ENCODE measurements at places on chromosomes 5 and 9.
A peak's percentile ranks its signal among the peaks of the same experiment; 100 is the strongest.

- DNase-seq = no peak
These were observed 103.7 kb downstream of the RFK start for GRCh38 chr9:76290555-76290954.

DNA sequence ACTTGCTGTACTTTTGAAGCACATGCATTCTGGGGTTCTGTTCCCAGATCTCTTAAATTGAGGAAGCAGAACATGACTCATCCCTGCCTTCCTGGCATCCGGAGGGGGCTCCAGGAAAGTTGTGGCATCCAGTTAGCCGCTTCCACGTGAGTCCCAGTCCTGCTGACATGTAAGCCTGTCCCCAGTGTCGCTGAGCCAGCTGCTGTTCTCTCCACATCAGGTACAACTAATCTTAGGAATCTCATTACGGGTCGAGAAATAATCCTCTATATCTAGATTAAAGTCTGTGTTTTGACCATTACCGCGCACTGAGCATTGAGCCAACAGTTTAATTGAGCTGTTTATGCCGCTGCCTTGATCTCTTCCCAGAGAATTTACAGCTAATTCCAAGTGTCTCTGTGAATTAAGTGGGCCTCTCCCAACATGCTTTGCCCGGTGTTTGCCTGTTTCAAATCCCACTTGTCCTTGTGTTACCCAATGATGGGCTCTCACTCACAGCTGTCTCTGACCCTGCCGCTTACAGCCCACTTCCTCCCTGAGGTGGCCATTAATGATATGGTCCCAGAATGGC is 10.5 kb upstream of the SHB start:
- DNase-seq = peak; percentile 24

GRCh38 chr5:169762338-169763095 is 125.4 kb downstream of the DOCK2 start:
- no peak for DNase-seq

GRCh38 chr5:59661954-59662615 is 231.4 kb downstream of the PDE4D start:
- DNase-seq = no peak

DNA sequence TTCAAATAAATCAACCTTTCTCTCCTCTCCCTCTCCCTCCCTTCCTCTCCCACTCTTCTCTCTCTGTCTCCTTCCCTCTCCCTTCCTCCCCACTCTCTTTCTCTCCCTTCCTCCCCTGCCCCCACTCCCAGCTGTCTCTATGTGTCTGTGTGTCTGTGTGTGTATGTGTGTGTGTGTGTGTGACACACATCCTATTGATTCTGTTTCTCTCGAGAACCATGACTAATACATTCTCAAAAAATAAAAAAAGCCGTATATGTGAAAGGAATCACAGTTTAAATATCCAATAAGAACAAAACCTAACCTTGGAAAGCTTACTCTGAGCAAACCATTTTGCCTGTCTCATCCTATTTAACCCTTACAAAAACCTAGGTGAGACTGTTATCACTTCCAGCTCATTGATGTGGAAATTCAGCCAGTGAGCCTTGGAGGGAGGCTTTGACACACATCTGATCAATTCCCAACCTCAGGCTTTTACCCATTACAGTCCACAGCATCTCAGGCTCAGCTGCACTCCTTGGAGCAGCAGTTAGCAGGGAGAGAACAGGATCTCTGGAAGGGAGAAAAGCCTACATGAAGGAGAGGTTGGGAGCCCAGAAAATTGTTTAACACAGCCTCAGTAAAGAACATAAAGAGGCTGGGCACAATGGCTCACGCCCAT is 8.3 kb downstream of the HSD17B3 start:
- DNase-seq = no peak

GRCh38 chr9:86099701-86100364 is 475 bp upstream of the GOLM1 start:
- DNase-seq = peak; percentile 64

- no peak for DNase-seq
These were observed 103.1 kb upstream of the SLC44A1 start for GRCh38 chr9:105141146-105141975.

GRCh38 chr5:85931220-85931619 is 686.5 kb upstream of the COX7C start:
- DNase-seq = no peak

GRCh38 chr5:167565189-167565954 is 726.1 kb upstream of the WWC1 start:
- DNase-seq = no peak

Measured in Kasumi-1 (cell line).